ENCODE measurements at places on chromosomes 3 and 15.

- no peak for DNase-seq
Observed at GRCh38 chr15:51274956-51275355, 63.4 kb downstream of the CYP19A1 start.

- no peak for DNase-seq
Observed at GRCh38 chr3:107704477-107704876, 181.7 kb downstream of the BBX start.

DNA sequence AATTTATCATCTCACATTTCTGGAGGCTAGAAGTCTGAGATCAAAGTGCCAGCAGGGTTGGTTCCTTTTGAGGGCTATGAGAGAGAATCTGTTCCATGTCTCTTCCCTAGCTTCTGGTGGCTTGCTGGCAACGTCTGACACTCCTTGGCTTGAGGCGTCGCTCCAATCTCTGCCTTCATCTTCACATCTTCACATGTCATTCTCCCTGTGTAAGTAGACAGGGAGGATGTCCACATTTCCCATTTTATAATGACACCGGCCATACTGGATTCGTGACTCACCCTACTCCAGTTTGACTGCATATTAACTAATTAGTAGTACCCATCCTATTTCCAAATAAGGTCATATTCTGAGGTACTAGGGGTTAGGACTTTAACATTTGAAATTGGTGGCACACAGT, 17.5 kb upstream of the ARHGAP31 start:
- DNase-seq, result no peak

- DNase-seq, result no peak
Observed at GRCh38 chr3:73101881-73102280, 40.4 kb downstream of the EBLN2 start.

GRCh38 chr3:38173834-38174418, 8.6 kb downstream of the OXSR1 start:
- no peak for DNase-seq

GRCh38 chr15:54803134-54803808, 393.5 kb downstream of the RSL24D1 start:
- no peak for DNase-seq

GRCh38 chr3:117150628-117151027, 441.0 kb downstream of the TUSC7 start:
- DNase-seq, result no peak

DNA sequence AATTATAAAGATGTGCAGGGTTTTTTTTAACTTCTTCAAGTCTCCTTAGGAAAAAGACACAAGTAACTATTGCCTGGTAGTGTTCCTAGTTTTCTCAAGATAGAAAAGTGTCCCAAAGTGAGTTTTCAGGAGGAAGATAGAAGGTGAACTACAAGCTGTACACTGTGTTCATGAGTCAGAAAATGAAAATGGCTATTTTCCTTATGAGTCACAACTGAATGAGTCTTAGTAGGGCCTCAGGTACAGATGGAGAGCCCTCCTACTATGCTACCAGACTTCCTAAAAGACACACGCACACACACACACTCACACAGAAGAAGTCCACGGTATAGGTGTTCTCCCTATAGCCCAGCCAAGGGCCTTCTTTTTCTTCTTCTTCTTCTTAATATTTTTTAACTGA, 3.1 kb downstream of the MYO1E start:
- DNase-seq, result no peak

DNA sequence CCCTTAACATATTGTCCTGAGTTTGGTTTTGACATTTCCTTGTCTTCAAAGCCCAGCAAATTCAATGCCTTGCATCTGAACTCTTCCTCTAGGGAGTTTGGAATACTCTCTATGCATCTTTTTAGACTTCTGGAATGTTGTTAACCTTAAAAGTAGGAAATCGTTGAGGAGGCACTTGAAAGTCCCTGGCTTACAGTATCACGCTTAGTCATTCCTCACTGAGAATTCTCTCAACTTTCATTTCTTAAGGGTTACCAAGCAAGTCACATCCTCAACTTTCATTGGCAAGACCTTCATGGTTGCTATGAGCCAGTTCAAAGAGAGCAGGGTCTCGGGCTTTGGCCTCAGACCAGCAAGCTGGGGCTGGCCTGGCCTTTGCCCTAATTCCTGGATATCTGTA, 89.9 kb downstream of the ASB7 start:
- no peak for DNase-seq

GRCh38 chr15:29533647-29534046, 264.0 kb upstream of the NSMCE3 start:
- DNase-seq, result no peak

DNA sequence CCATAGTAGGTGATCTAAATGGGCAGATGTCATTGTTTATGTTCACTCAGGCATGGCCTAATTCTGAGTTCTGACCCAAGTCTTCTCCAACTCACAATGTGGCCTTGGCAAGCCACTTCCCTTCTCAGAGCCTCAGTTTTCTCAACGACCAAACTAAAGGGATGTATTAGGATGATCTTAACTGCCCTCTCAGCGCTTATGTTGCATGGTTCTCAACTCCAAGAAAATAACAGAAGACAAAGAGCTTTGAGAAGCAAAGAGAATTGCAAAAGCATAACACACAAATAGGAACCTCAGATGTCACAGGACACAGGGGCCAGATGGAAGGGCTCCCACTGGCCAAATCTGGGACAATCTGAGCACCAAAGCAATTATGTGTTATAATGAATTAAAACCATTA, 8.6 kb downstream of the RHCG start:
- DNase-seq, result no peak

DNA sequence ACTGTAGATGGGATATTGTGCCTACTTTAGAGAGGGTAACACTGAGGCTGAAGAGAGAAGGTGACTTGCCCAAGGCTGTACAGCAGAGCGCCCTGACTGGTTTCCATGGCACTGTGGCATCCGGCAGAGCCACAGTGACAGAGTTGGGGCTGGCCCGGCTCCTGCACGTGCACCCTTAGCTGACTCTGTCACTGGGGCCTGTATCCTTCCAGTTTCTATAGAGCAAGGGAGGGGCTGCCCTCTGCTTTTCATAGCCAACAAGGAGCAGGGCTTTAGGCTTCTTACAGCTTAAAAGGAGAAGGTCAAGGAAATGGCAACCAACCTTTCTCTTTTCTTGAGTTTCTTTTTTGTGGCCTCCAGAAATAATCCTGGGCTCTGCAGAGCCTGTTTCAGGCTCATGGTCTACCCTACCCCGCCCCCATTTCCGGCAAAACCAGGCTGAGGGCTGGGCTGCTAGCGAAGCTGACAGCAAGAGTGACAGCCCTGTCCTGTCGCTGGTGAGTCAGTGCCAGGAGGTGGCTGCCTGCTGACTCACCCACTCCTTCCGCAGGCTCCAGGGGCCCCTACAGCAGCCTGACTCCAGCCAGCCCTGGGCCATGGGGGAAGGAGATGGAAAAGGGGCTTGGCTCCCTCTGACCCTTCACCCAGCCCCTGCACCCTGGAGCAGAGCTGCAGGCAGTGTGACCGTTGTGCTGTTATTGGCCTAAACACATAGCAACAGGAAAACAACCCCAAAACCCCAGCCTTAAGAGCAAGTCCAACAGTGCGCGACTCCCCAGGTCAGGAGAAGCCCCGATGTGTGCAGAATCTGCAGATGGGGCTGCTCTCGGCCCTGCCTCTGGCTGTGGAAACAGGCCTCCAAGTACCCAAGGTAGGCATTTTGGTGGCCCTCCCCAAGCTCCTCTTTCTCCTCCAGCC, 29.8 kb downstream of the SLC6A6 start:
- DNase-seq, result peak; percentile 78

DNA sequence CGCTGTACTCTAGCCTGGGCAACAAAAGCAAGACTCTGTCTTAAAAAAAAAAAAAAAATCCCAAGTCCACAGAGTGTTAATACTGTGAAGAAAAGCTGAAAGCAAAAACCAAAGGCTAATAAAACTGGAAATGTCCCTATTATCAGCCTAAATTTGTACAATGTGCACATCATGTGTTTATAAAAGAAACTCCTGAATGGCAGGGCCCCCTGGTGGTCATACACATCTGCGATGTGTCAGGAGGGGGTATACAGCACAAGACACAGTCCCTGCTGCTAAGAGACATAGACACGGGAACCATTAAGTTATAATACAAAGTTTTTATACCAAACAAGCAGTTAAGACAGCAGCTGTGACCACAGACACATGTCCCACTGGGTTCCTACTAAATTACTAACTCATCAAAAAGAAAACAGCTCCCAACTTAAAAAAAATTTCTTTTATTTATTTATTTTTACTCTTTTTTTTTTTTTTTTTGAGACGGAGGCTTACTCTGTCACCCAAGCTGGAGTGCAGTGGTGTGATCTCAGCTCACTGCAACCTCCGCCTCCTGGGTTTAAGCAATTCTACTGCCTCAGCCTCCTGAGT, 31.0 kb downstream of the IDH2 start:
- peak; percentile 68 for DNase-seq

GRCh38 chr3:12187448-12188327, 29.0 kb upstream of the TIMP4 start:
- no peak for DNase-seq

- no peak for DNase-seq
Observed at GRCh38 chr3:152245498-152246170, 23.1 kb upstream of the MBNL1 start.

GRCh38 chr3:133905376-133905775, 9.7 kb upstream of the RAB6B start:
- no peak for DNase-seq

GRCh38 chr3:67550541-67550940, 103.9 kb downstream of the SUCLG2 start:
- no peak for DNase-seq

- no peak for DNase-seq
Observed at GRCh38 chr3:15223685-15224572, 17.9 kb downstream of the CAPN7 start.

- DNase-seq, result no peak
Observed at GRCh38 chr15:75830910-75831805, 12.1 kb upstream of the UBE2Q2 start.

DNA sequence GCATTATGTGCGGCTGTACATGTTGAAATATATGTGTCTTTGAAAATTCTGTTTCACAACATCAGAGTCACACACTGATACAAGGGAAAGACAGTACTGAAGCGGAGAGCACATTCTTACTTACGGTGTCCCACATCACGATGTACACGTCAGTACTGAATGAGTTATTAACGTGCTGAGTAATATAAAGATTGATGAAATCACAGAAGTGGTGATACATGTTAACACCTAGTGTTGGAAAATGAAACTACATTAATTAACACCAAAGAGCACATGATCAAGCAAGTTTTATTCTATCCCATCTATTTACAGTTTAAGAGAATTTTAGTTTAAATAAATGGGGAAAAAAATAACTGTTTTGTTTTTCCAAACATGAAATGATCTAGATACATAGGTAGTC, 15.6 kb downstream of the EOGT start:
- DNase-seq, result no peak

DNA sequence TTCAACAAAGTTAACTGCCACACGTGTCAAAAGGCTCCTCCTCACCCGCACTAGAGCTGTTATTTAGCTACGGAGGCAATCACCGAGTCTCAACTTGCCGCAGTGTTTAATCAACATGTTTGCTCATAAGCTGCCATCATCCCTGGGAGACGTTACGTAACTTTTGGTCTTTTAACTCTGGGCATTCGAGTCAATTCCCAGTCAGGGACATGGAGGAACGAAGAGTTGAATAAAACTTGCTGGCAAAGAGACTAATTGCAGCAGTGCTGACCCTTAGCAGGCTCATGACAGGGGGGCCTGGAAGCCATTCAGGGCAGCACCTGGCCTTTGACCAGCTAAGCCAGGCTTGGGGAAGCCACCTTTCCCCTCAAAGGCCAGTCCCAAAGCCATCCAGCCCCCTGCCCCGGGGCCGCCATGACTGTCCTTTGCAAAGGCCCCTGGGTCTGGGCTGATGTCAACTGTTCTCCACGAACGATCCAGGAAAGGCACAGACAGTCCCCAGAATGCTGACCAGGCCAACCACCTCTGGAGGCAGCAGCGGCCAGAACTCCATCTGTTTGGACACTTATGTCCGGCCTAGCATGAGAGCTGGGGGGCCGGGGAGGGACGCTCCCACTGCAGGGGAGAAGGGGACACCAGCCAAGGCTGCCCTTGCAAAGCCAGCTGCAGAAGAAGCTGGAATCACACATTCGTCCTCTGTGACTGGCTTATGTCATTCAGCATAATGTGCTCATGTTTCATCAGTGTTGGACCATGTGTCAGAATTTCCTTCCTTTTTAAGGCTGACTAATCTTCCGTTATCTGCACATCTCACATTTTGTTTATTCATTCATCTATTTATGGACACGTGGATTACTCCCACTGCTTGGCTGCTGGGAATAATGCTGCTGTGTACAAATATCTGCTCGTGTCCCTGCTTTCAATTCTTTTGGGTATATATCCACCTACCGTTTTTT, 43.7 kb downstream of the PCSK6 start:
- no peak for DNase-seq

DNA sequence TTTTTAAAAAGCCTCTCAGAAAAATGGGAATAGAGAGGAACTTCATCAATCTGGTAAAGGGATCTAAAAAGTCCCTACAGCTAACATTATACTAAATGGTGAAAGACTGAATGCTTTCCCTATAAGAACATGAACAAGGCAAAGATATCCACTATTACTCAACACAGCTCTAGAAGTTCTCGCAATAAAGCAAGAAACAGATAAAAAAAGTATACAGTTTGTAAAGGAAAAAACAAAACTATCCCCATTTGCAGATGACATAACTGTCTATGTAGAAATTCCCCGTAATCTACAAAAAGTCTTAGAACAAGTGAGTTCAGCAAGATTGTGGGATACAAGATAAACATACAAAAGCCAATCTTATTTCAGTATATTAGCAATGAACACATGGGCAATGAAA, 15.4 kb downstream of the EDC3 start:
- DNase-seq, result no peak

GRCh38 chr15:51533672-51534398, 88.7 kb downstream of the DMXL2 start:
- no peak for DNase-seq

- no peak for DNase-seq
Observed at GRCh38 chr15:88185584-88185983, 71.0 kb downstream of the NTRK3 start.

DNA sequence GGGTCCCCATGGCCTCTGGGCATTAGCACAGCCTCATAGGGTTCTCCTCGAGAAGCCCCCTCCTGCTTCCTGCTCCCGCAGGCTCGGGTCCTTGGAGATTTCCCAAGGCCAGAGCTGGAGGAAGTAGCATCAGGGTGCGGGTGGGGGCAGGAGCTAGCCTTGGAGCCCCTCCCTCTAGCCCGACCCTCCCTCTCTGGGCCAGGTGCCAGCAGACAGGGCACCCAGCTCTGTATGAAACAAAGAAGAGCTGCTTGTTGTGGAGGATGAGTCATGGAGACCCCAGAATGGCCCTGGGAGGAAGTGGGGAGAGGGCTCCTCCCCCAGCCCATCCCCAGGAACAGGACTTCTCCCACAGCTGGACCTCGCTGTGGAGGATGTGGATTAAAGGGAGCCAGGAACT, 29.2 kb downstream of the EPHB3 start:
- DNase-seq, result no peak

Data from stimulated activated CD8-positive, alpha-beta memory T cell treated with anti-CD3 and anti-CD28 coated beads, Interleukin-4, amount 100 ng/mL, for 1 hour (primary cell).